ENCODE measurements at places on chromosomes 16 and 17.

DNA sequence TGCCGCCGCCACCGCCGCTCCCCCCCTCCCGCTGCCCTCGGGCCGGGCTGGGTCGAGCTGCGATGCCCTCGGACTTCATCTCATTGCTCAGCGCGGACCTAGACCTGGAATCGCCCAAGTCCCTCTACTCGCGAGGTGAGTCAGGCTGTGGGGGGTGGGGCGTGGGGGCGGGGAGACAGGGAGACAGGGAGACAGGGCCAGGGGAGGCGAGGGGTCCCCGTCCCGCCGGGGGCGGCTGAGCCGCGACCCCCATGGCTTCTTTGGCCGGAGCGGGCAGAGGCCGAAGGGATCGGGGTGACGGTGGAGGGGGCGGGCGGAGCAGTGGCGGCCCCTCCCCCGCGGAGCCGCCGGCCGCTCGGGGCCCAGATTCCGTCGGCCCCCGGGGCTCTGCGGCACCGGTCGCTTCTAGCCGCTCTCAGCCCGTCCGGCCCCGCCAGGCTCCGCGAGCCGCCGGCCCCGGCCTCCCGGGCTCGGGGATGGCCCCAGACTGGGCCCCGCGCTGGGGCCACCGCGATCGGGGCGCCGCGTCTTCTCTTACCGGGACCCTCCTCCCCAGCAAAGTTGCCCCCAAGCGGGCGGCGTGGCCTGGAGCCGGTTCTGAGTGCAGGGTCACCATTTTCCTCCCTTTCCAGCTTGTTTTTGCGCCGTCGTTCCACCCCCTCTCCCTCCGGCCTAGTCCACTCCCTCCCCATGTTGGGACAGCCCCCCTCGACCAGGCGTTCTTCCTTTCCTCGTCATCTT, 644 bp downstream of the NFAT5 start:
- DNase-seq = peak; percentile 65

DNA sequence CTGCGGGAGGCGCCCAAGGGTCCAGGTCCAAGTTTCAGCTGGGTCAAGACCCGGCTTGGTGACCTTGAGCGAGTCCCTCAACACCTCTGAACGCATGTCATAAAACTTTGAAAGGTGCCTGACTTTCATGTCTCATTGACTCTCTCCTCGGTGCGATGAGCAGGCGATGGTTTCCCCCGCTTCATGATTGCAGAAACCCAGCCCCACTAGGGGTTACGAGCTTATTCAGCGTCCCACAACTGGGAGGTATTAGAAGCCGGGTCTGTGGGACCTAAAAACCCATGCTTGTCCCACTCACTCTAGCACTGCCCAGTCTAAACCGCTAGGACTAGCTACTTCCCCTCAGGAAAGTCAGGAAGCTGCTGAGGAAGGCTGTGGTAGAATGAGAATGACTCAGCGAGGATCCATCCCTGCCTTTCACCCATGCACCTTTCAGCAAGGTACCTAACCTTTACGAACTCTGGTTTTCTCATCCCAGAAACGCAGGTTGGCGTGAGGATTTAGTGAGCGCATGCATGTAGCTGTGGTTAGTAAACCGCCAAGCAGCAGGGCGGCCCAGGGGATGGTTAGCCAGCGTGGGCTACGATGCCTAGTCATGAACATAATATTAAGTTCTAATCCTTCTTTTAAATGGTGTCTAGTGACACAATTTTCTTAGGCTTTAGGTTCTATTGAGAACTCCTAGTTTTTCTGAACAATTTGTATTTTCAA, 26.2 kb upstream of the RFFL start:
- DNase-seq = peak; percentile 67

- no peak for DNase-seq
Observed at GRCh38 chr17:50272246-50272645, 2.0 kb upstream of the TMEM92 start.

GRCh38 chr16:73339821-73340220, 291.9 kb upstream of the ZFHX3 start:
- no peak for DNase-seq

Data from CD4-positive, alpha-beta T cell treated with Interleukin-6 for 4 hours (primary cell).